NCI-H526 (cell line): ENCODE measurements at places on chromosomes 12 and 14.
A peak's percentile ranks its signal among the peaks of the same experiment; 100 is the strongest.

DNA sequence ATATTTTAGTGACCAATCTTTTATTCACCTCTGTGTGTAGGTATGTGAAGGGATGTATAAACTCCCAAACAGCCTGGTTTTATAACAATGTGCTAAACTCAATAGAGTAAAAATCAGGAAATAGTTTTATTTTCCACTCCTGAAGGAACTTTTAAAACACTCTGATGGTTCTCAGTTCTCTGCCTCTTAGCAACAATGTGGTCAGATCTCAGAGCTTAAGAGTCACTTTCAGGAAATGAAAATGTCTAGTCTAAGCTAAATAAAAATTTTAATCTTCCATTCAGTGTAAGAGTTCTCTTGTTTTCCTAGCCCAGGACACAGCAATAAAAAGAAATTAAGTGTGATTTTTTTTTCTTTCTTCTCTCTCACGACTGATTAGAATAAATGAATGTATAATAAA is 718.0 kb downstream of the C12orf50 start:
- no peak for DNase-seq

DNA sequence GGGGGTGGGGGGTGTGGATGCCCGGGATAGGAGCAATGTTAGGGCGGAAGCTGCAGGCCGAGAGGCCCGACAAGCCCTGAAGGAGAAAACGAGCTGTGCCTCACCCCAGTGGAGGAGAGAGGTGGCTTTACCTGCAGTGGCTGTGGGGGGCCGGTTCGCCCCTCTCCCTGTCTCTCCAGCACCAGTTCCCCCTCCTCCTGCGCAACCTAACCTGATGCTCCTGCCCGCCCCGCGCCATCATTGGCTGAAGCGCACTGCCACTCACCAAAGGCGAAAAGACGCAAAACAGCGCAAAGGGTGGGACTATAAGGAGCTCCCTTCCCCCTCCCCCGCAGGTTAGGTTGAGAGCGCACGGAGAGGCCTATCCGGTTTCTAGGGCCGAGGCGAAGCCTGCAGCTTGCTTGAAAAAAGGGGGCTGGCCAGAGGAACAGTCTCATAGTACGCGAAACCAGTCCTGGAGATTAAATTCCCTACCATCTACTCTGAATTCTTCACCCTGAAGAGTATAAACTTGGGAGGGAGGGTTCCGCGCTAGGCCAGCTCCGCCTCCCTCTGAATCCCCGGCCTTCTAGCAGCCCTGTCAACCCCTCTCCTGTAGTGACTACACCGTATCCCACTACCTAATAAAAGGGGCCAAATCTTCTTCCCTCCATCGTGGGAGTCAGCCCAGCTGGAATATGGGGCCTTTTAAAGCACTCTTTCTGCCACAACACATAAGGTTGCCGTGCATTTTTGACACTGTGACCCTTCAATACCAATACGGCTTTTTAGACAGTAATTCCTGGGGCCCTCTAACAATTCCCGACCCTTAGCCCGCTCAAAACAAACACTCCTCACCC is 18.6 kb downstream of the CHD8 start:
- DNase-seq = peak; percentile 99

GRCh38 chr12:7127916-7128626 is 618 bp downstream of the RBP5 start:
- DNase-seq = no peak

DNA sequence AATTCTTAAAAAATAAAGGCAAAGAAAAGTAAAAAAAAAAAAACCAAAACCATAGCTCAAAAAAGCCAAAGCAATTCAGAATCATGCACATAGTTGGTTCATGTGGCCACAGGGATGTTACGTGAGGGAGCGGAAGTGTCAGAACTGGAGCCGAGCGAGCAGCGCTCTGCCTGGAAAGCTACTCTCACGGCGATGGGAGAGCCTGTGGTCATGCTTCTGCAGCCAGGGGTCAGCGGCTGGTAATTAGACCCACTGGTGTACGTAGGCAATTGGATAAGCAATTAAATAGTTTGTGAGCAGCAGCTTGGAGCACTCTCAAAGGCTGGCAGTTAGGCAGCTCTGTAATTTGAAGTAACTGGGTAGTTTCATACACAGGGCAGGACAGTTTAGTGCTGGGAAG is 58.1 kb downstream of the TRHDE start:
- DNase-seq = no peak

DNA sequence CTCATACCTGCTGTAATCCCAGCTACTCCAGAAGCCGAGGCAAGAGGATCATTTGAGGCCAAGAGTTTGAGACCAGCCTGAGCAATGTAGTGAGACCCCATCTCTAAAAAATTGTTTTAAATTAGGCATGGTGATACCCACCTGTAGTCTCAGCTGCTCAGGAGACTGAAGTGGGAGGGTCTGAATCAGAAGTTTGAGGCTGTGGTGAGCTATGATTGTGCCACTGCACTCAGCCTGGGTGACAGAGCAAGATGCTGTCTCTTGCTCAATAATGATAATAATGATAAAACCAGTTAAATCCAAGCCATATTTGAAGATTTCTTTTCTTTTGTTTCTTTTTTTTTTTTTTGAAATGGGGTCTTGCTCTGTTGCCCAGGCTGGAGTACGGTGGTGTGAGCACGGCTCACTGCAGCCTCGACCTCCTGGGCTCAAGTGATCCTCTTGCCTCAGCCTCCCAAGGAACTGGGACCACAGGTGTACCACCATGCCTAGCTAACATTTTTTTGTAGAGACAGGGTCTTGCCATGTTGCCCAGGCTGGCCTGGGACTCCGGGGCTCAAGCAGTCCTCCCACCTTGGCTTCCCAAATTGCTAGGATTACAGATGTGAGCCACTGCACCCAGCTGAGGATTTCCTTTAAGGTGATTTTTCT is 12.8 kb downstream of the PSMA6 start:
- no peak for DNase-seq

DNA sequence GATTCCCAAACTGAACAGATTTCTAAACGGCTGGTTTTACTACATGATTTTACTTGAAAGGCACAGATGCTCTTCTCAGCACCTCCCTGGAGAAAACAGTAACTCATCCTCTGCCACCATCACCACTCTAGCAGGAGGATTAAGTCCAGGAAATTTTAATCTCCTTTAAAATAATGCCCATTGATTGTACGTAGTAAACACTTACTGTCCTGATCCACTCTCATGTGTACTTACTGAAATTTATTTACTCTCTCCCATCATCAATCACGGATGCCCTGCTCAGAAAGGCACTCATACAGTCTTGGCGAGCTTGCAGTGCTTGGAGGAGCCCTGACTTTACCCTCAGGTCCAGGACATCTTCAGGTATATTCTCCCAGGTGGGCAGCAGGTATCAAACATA is 239.8 kb upstream of the EGLN3 start:
- no peak for DNase-seq

GRCh38 chr12:45986641-45987339 is 3.6 kb downstream of the SCAF11 start:
- no peak for DNase-seq

DNA sequence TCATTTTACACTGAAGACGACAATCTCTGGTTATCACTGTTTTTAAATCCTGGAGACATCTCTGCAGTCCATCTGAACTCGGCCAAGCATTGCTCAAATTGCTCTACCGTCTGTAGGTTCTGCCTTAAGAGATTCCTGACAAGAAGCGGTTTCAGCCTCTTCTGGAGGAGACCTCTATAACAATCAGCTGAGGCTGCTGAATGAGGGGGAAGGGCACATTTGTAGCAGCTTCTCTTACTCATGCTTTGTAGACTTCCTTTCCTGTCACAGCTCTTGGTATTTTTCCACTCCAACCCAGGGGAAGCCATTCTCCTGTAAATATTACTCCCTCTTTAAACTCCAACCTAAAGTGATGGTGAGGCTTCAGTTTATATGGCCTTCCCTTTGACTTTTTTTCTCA is 3.0 kb downstream of the ARG2 start:
- no peak for DNase-seq

- no peak for DNase-seq
Measured at GRCh38 chr14:77243853-77244252, 27.2 kb downstream of the NGB start.

GRCh38 chr14:102933618-102934231 is 11.3 kb downstream of the AMN start:
- peak; percentile 72 for DNase-seq

DNA sequence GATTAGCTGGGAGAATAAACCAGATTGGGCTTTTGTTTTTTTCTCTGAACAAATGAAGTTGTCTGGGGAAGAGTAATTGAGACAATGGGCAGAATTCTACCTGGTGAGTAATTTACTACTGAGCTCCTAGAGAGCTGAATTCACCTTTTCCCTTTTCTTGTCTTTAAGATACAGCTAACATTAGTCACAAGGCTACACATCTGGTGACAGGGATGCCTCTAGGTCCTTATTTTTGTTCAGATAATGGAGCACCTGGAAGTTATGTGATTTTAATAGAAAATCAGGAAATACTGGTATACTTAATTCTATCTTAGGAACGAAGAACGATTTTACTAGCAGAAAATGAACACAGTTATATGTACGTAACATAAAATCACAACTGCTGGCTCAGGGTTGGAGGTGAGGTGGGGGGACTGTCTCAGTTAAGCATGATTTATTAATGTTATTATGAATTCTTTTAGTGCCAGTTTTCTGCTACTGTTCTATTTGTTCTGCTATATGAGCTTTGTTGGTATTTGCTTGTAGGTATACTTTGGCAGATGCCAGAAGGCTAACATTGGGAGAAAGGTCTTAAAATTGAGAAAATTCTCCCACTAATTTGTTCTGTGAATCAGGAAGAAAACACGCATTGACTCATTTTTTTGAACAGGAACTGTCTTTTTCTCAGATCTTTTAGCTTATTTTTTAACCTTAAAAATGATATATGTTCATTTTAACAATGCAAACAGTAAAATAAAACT is 482.7 kb upstream of the RGS6 start:
- no peak for DNase-seq

DNA sequence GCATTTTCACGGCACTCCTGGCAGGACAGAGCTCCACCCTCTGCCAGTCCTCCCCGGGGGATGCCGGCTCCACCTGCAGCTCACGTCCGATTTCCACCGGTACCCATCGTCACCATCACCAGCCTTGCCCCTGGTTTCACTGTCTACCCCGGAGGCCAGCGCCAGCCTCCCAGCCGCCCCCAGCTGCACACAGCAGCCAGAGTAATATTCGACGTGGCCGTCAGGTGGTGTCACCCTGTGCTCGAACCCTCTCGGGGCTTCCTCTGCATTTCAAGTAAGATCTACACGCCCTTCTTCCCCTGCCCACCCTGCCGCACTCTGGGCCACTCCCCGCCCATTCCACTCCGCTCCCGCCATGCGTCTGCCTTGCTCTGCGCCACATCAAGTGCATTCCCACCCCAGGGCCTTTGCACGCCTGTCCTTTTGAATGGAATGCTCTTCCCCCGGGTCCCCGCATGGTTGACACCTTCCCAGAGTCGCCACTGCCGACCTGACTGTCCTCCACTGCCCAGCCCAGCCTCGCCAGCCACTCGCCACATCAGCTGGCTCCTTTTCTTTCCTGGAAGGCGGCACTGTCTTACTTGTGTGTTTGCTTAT is 80.3 kb downstream of the ADGRD1 start:
- no peak for DNase-seq

DNA sequence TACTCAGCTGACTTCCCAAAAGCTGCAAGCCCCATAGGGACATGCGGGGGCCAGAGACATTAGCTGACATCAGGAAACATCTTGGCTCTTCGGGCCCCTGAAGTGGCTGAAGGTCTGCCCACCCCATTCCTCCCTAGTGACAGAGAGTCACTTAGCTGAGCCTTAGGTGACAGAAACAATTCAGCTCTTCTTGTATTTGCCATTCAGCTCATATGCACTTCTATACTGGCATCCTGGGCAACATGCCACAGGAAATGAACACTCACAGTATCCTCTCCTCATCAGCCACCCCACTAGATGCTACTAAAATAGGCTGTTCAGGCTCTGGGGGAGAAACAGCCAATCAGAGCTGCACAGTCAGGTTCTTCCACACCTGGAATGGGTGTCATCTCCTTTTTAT is 3.4 kb downstream of the DCTN2 start:
- DNase-seq = no peak

DNA sequence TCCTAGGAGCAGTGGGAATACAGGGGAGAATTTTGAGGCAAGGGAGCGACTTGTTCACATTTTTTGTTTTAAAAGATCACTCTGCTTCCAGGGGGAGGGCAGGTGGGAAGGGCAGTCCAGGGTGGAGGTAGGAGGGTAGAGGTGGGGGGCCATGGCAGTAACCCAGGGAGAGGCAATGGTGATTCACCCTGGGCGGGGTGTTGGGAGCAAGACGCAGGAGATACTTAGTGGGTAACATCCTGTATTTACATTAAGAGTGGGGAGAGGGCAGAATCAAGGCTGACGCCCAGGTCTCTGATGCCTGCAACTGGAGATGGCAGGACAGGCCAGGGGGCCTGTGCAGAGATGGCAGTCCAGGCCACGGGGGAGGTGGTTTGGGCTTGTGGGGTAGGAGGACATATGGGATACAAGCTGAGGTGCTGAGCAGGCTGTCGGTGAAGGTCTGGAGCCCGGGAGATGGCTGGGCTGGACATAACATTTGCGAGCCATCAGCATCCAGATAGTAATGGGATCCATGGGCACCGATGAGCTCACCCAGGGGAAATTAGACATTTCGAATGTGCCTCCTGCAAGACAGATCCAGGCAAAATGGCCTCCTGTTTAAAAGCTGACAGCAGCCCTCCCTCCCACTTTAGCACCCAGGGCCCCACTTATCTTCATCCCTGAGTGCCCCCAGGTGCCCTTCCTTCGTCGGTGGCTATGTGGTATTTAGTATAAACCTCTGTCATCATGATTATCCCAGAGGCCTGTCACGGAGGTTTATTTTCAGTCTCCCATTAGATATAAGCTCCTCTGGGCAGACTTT is 9.3 kb downstream of the EML1 start:
- no peak for DNase-seq

GRCh38 chr12:4665236-4665635 is 16.3 kb downstream of the NDUFA9 start:
- DNase-seq = no peak

DNA sequence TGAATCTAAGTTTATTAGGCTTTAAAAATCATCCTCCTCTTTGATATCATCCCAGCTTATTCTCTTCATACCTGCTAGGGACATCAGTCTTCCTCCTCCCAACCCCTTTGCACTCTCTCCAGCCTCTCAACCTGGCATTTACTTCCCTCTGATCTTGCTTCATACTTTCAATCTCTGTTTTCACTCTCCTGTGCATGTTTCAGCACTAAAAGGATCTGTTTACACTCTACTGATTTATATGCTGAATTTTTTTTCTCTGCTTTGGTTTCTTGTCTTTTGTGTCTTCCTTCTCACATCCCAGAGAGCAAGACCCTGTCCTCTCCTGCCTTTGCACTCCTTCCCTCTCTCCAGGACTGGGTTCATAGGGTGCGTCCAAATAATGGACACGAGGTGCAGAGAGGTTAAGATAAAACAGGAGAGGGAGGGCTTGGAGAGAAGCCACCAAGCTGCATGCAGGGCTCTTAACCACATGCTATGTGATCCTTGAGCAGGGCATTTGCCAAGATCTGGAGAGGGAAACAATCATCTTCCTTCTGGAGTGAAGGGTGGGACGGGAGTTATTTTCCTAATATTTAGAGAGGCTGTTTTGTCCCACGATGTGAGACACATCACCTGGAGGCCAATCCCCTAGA is 3.0 kb upstream of the CISTR start:
- no peak for DNase-seq

GRCh38 chr14:61659582-61659981 is 35.7 kb upstream of the HIF1A start:
- no peak for DNase-seq
